ENCODE measurements at places on chromosomes 4 and X.

- H3K4me3 ChIP-seq, result no peak overlapping the region
- no peak for DNase-seq
- H3K36me3 ChIP-seq, result peaks cover 35% of the 10 kb centered on the region
- H3K4me1 ChIP-seq, result no peaks in the 10 kb centered on the region
- H3K27me3 ChIP-seq, result no peaks in the 10 kb centered on the region
Measured at GRCh38 chr4:38013461-38014366, 53.5 kb downstream of the PTTG2 start.

DNA sequence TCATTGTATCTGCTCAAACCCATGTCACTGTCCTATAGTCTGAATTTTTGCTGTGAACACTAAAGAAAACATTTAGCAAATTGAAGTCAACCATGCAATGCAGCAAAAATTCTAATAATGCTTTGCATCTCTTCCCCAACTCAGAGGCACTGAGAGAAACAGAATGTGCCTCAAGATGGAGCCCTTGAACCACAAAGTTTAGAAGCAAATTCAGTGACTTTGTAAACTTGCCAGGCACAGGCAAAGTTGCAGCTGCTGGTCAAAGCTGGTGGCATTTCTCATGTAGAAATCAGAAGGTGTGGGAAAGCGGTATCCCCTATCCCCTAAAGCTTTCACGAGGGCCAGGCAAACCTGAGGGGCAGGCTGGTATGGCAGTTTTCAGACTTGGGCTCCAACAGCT lies 121.7 kb upstream of the DIPK2B start:
- no peaks in the 10 kb centered on the region for H3K36me3 ChIP-seq
- H3K27me3 ChIP-seq, result no peaks in the 10 kb centered on the region
- no peak overlapping the region for H3K27ac ChIP-seq
- no peak overlapping the region for H3K4me3 ChIP-seq

- H3K27me3 ChIP-seq, result no peaks in the 10 kb centered on the region
- H3K4me1 ChIP-seq, result no peaks in the 10 kb centered on the region
- H3K4me3 ChIP-seq, result no peak overlapping the region
- peaks cover 98% of the 10 kb centered on the region for H3K36me3 ChIP-seq
- no peak overlapping the region for H3K27ac ChIP-seq
Measured at GRCh38 chr4:184635381-184635780, 13.9 kb downstream of the CASP3 start.

DNA sequence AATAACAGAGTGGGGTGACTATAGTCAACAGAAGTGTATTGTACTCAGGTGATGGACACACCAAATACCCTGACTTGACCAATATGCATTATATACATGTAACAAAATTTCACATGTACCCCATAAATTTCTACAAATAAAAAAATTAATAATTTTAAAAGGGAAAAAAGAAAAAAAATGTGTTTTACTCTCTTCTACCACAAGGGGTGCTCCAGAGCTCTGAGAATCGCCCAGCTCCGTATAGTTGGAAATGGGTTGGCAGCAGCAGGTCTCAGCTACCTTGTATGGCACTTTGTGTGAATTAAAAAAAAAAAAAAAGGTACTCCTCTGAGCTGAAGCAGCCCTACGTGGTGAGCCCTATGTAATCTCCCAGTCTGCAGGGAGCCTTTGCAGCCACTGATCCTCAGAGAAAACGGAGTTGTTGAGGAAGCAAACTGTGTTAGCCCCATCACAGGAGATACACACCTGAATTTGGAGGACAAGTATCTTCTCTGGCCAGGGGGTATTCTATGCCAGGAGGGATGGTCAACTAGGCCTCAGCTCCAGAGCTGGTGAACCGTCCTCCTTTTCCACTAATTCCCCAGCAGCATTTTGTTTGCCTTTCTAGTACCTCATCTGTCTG lies 17.2 kb upstream of the POLA1 start:
- no peak for DNase-seq
- no peaks in the 10 kb centered on the region for H3K27me3 ChIP-seq
- no peak overlapping the region for H3K4me3 ChIP-seq
- H3K27ac ChIP-seq, result no peak overlapping the region

DNA sequence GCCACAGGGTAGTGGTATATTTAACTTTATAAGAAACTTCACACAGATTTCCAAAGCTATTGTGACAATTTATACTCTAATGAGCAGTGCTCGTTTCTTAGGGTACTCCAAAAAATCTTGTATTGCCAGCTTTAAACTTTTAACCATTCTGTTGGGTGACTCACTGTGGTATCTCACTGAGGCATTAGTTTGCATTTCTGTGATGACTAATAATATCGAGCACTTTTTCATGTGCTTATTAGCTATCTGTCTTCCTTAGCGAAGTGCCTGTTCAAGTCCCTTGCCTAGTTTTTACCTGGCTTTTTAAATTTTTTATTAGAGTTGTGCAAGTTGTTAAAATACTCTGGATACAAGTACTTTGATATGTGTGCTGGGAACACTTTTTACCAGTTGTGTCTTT lies 5.5 kb downstream of the PNMA3 start:
- H3K27me3 ChIP-seq, result peaks cover 9% of the 10 kb centered on the region
- no peaks in the 10 kb centered on the region for H3K4me1 ChIP-seq
- H3K36me3 ChIP-seq, result no peaks in the 10 kb centered on the region
- no peak for DNase-seq
- H3K4me3 ChIP-seq, result no peak overlapping the region

GRCh38 chrX:39995457-39995856 lies 102.3 kb downstream of the BCOR start:
- H3K27me3 ChIP-seq, result no peaks in the 10 kb centered on the region
- no peaks in the 10 kb centered on the region for H3K36me3 ChIP-seq
- H3K4me1 ChIP-seq, result no peaks in the 10 kb centered on the region
- no peak overlapping the region for H3K4me3 ChIP-seq
- DNase-seq, result no peak

DNA sequence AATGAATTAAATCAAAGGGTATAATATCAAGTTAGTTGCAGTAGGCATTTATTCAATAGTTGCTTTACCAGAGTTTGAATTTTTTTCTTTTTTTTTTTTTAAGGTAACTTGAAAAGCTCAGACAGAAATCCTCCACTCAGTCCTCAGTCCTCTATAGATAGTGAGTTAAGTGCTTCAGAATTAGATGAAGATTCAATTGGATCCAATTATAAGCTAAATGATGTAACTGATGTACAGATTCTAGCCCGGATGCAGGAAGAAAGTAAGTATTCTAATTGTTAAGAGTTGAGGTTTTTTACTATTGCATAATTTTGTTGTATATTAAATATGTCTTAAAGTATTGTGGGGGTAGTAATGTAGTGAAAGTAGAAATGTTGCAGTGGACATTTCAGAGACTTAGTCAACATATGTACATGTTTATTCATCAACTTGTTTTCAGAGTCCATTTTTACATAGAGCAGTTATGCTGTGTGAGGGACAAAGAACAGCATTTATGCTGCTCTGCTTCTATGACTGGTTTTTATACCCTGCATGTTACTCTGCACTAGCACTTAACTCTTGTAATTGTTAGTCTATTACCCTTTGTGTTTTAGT lies 38.4 kb downstream of the SLAIN2 start:
- no peak overlapping the region for H3K27ac ChIP-seq
- H3K4me3 ChIP-seq, result no peak overlapping the region
- DNase-seq, result no peak
- peaks cover 37% of the 10 kb centered on the region for H3K4me1 ChIP-seq

- H3K4me1 ChIP-seq, result peaks cover 19% of the 10 kb centered on the region
- peaks cover 39% of the 10 kb centered on the region for H3K27me3 ChIP-seq
- no peaks in the 10 kb centered on the region for H3K36me3 ChIP-seq
- peak within 1 kb of the TSS; percentile 14 for H3K4me3 ChIP-seq
- H3K27ac ChIP-seq, result no peak within 1 kb of the TSS
Measured at GRCh38 chrX:129654652-129655546, at the start of gene APLN. APLN (minus strand) TSS chrX:129654956; CDS start chrX:129654630, 326 bp downstream.

DNA sequence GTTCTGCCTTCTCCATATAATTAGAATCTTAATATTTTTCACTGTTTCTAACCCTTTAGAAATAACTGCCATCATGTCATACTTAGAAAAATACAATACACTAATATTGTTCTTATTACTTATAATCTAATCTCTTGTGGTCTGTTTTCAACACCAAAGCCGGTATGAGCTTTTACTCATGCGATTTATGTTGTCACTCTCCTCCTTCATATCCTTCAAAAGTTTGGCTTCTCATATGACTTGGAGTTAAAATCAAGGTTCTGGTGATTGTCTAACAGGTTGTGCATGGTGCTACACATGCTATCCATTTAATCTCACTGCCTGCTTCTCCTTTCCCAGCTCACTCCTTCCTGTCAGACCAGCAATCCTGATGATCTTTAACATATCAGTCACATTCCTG lies 1392.9 kb downstream of the ARAP2 start:
- no peak overlapping the region for H3K27ac ChIP-seq
- H3K27me3 ChIP-seq, result no peaks in the 10 kb centered on the region
- H3K4me3 ChIP-seq, result no peak overlapping the region
- DNase-seq, result no peak

DNA sequence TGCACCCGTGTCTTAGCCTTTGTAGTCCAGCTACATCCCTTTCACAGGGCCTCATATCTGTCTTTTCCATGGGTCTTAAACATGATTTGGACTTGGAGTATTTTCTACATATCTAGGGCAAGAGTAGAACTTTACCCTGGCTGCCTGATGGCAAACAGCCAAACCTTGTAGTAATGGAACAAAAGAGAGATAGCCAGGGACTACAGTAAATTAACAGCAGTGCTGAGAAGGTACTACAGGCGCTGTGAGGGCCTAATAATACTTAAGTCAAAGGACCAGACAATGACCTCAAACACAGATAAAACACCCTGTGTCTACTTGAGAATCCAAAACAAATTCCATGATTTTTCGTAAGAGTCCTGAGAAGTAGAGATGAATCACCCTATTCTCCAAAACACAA lies 111.0 kb upstream of the WDR17 start:
- no peak overlapping the region for H3K27ac ChIP-seq
- no peaks in the 10 kb centered on the region for H3K36me3 ChIP-seq

DNA sequence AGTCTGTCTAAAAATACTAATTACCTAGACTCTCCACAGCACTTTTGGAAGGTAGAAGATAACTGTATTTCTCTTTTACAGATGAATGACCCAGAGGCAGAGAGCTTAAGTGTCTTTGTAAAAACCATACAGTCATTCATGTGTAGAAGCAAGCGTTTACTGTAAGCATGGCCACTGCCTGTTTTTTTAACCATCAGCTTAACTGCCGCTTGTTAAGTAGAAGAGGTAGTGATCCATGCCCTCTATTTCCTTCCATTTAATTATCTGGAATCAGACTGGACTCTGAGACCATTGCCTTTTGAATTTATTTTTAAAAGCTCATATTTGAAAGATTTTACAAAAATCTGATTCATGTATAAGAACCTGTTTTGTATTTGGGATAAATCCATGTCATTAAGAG lies 111.2 kb upstream of the TECRL start:
- H3K27ac ChIP-seq, result no peak overlapping the region
- no peak overlapping the region for H3K4me3 ChIP-seq
- H3K27me3 ChIP-seq, result no peaks in the 10 kb centered on the region
- no peaks in the 10 kb centered on the region for H3K4me1 ChIP-seq
- no peaks in the 10 kb centered on the region for H3K36me3 ChIP-seq

- DNase-seq, result no peak
- no peaks in the 10 kb centered on the region for H3K36me3 ChIP-seq
- no peaks in the 10 kb centered on the region for H3K4me1 ChIP-seq
- no peak overlapping the region for H3K4me3 ChIP-seq
- no peak overlapping the region for H3K27ac ChIP-seq
- H3K27me3 ChIP-seq, result no peaks in the 10 kb centered on the region
Measured at GRCh38 chr4:152062936-152063620, 302.3 kb upstream of the GATB start.

DNA sequence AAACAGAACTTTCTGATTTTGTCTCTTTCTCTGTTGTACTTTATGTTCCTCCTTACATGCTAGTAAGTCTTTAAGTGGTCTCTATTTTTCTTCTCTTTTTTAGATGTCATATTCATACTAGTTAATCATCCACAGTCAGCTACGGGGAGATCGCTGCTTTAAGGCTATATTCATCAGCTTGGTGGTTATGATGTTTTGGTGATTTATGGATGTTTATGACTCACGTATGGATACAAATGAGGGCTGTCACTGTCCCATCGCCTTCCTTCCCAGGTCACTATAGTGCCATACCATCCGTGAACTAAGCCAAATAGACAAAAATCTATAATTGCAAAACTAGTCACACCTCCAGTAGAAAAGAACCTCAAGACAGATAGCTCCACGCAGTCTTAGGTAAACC lies 296.8 kb upstream of the AADAT start:
- DNase-seq, result no peak
- no peak overlapping the region for H3K4me3 ChIP-seq
- H3K4me1 ChIP-seq, result no peaks in the 10 kb centered on the region
- no peak overlapping the region for H3K27ac ChIP-seq
- H3K27me3 ChIP-seq, result no peaks in the 10 kb centered on the region

- no peak overlapping the region for H3K27ac ChIP-seq
- no peaks in the 10 kb centered on the region for H3K4me1 ChIP-seq
- H3K27me3 ChIP-seq, result no peaks in the 10 kb centered on the region
- H3K36me3 ChIP-seq, result no peaks in the 10 kb centered on the region
- H3K4me3 ChIP-seq, result no peak overlapping the region
- no peak for DNase-seq
Measured at GRCh38 chrX:130887376-130887775, 15.6 kb downstream of the ENOX2 start.

- peaks cover 55% of the 10 kb centered on the region for H3K4me1 ChIP-seq
- no peaks in the 10 kb centered on the region for H3K36me3 ChIP-seq
- peak within 1 kb of the TSS; percentile 89 for H3K27ac ChIP-seq
- H3K27me3 ChIP-seq, result no peaks in the 10 kb centered on the region
Measured at GRCh38 chr4:165207431-165208220, at the start of gene KLHL2. KLHL2 (plus strand) TSS chr4:165207561; CDS start chr4:165207877, 316 bp downstream.

DNA sequence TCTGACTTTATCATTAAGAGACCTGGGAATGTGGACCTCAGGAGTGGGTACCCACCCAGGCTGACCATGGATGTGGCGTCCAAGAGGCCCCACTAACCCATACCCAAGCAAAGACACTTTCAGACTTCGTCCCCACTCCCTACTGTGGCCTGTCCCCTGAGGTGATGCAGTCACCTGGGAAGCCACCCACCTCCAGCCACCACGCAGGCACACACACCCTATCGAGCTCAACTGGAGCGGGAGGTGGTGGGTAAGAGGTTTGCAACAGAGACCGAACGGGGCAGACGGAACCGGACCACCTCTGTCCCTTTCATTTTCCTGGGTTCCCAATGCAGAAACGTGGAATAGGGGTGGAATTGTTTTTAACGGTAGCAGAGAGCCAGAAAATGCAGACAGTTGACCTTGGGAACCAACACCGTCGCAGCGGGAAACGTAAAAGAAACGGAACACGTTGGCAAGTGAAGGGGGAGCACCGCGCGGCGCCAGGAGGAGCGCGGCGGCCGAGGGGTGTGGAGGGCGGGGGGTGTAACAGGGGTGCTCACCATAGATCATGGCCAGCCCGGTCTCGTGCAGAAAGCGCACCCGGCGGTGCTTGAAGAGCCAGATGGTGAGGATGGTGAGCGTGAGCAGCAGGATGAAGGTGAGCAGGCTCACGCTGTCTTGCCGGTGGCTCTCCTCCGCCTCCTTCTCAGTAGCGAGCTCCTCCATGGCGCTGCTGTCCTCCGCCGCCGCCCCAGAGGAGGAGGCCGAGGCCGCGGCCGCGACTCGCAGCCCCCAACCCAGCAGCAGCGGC lies 559 bp downstream of the SLC9A7 start:
- H3K36me3 ChIP-seq, result no peaks in the 10 kb centered on the region
- H3K4me3 ChIP-seq, result peak overlapping the region; percentile 73
- H3K27me3 ChIP-seq, result no peaks in the 10 kb centered on the region
- H3K4me1 ChIP-seq, result peaks cover 38% of the 10 kb centered on the region
- no peak for DNase-seq

- H3K4me3 ChIP-seq, result no peak overlapping the region
- H3K27me3 ChIP-seq, result no peaks in the 10 kb centered on the region
- no peak for DNase-seq
- H3K4me1 ChIP-seq, result no peaks in the 10 kb centered on the region
- H3K27ac ChIP-seq, result no peak overlapping the region
- H3K36me3 ChIP-seq, result no peaks in the 10 kb centered on the region
Measured at GRCh38 chr4:152278505-152279233, 257.2 kb downstream of the FBXW7 start.

Measured in CD14-positive monocyte (primary cell).